Pulmonary artery endothelial cell (primary cell): ENCODE measurements at places on chromosomes 6 and 20. TPM values are rescaled to one million over a fixed set of nuclear protein-coding genes. Genes with fewer than 3 reads are reported as not detected.

AIF1 gene
- not detected in 2 replicates for total RNA-seq

- no peak for DNase-seq
Measured at GRCh38 chr6:57305761-57306160, 11.7 kb upstream of the PRIM2 start.

DNA sequence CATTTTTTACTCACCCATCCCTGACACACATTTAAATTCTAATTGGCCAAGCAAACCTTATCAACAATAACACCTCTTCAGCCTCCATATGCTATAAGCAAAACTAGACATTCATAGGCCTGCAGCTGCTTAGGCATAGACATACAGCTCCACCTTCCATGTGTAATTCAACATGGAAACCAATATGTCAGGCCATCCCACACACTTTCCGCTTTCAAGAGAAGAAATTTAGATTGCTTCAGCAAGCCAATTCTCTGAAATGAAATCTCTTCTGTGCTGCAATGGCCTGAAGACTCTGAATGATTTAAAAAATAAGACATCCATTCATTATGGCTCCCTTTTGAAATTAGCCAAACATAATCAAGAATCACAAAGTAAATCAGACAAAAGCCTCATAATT is 4.5 kb upstream of the RAB22A start:
- DNase-seq, result no peak

DNA sequence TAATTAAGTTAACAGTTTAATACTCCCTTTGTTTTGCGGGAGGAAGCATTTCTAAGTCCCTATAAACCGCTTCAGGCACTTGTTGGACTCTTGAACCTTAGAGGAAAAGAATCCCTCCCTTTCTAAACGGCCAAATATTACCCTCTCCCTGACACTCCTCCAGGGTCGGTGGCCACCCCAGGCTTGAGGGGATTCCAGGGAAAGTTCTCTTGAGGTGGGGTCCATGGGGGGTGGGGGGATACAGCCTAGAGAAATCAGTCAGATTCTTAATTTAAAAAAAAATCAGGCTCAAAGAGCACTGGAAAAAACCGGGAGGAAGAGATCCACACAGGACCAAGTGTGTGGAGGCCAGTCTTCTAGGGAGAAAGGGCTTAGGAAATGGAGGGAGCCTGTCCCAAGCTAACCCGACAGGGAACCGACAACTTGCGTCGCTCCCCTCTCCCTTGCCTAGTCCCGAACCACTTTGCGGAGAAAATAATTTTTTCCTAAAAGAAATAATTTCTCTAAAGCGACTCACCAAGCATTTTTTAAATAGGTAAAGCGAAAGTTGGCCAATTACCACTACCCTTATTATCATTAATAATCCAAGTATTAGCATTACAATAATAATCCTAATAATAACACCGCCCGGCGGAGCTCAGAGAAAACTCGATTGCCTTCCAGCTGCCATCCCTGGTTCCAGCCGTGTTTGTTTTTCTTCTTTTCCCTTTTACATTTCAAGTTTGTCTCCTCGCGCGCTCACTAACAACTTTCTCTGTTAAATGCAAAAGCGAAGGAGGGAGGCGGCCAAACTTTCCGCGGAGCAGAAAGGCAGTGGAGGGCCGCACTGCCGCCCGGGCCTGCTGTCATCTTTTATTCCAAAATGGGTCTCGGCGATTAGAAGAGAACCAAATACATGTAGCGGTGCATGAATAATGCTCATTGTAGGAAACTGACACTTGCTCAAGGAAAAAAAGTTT is 4.8 kb downstream of the NR2E1 start:
- DNase-seq, result no peak

GRCh38 chr6:142112451-142113061 is 20.2 kb upstream of the GJE1 start:
- DNase-seq, result peak; percentile 32

ARID1B gene
- total RNA-seq, result 26.4 and 32.8 TPM in 2 replicates
